Tibial nerve (tissue), 4 donors: ENCODE measurements at places on chromosomes 2 and 18. TPM values are rescaled to one million over a fixed set of nuclear protein-coding genes. Genes with fewer than 3 reads are reported as not detected.

DNA sequence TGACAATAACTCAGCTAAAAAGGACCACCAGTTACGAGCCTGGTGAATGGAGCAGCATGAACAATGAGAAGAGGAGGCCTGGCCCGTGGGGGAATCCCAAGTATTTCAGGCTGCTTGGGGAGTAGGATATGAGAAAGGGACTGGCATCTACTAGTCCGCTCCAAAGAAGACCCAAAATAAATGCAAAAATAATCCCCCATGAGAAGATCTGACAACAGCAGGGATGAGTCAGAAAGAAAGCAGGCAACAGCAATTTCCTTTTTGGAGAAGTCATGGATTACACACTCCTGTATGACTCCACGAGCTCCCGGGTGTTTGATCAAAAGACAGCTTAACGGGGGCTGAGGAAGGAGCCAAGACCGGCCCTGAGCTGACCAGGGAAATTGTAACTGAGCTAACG is 111.4 kb downstream of the SOX11 start:
- no peak for DNase-seq

Gene GPR45
- total RNA-seq: not detected

GRCh38 chr2:73964223-73964622 is 20.5 kb upstream of the TET3 start:
- DNase-seq: no peak

DNA sequence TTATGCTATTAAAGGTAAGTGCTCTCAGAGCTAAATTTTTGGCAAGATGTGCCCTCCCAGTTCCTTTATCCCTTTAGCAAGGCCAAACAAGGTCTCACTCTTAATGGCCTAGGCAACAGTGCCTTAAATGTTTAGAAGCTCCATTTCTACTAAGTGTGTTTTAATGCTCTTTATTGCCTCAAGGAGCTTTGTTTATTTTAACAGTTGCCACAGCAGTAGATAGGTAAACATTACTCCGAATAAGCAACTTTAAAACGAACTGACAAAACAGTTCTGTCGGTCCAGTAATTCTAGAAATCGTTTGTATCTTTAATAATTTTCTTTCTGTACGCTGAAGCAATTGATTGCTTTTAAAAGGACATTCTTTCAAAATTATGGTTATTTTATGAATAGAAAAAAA is 74.5 kb downstream of the PIEZO2 start:
- DNase-seq: no peak

Gene STEAP3
- total RNA-seq: 8.2 TPM

Gene SMARCAL1
- total RNA-seq: 22.7 TPM

DNA sequence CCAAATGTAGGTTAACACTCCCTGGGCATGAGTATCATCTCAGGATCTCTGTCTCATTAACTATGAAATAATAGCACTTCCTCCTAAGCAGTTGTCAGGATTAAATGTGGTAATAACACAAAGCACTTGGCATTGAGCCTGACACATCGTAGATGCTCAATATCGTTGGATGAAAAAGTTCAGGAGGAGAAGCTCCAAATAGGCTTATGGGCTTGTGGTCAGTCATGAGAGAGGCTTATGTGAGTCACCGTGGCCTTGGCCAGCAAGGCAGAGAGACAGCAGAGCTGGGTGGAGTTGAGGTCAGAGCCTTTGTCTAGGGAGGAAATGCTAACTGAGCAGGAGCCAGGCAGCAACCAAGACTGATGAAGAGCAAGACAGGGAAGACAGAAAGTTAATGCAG is 68.3 kb upstream of the PPM1B start:
- peak; percentile 21 for DNase-seq

Gene RFX8
- 2.6 TPM for total RNA-seq

DNA sequence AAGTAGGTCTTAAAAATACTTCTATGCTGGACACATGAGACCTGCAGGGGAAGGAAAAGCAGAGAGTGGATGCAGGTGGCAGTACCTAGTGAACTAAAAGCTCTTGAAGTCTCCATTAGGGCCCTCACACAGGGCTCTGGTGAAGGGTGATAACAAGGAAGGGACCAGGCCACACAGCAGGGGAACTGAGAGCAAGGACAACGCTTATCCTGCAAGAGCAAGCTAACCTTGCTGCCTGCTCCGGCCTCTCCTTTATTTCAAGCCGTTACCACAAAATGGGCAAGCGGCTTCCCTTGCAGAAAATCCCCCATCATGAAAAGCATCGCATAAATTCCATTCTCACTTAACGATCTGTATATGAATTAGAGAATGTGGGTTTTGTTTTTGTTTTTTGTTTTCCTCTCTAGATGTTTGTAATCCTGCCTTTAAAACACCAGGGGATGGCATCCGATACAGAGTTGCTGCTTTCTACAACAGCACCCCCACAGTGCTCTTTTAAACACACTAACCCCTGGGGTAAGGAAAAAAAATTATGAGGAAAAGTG is 64.5 kb downstream of the CACNB4 start:
- no peak for DNase-seq

Gene CFAP221
- 0.42 TPM for total RNA-seq

Gene OTOS
- total RNA-seq: not detected

GRCh38 chr2:218853766-218854165 is 5.8 kb upstream of the WNT6 start:
- DNase-seq: no peak

Gene NEU2
- total RNA-seq: not detected

DNA sequence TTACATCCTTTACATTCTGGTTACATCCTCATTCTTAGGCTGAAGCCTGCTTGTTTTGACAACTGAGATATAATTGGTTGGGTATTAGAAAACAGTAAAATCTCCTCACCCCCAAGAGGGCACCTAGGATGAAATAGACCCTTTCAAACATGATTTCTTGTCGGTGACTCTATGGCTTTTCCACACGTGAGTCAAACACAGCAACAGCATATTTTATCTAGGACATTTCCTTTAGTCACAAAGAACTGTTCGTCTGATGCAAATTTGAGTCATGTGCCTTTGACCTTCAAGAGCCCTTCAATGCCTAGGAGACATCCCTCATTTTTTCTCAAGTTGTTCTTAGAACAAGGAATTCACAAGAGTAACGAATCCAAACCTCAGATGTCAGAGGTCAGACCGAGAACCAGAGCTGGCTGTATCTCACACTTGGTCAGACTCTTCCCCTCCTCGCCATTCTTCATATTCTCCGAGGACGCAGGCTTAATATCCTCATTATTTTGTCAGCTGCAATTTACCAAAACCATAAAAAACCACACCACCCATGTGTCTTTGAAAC is 60.5 kb upstream of the ALKAL2 start:
- DNase-seq: no peak

Gene CCBE1
- 1.0 TPM for total RNA-seq

- DNase-seq: no peak
Observed at GRCh38 chr2:47771211-47771610, 11.7 kb upstream of the MSH6 start.

- DNase-seq: no peak
Observed at GRCh38 chr2:15782009-15782751, 158.2 kb upstream of the MYCN start.

Gene MAP2
- total RNA-seq: 20.2 TPM

Gene KCNIP3
- 61.2 TPM for total RNA-seq

GRCh38 chr2:118121101-118121500 is 32.8 kb downstream of the INSIG2 start:
- no peak for DNase-seq

Gene ZNF804A
- total RNA-seq: not detected

- DNase-seq: no peak
Observed at GRCh38 chr18:45198526-45198925, 416.8 kb upstream of the SLC14A2 start.

- no peak for DNase-seq
Observed at GRCh38 chr2:40100676-40101075, 321.6 kb upstream of the THUMPD2 start.

DNA sequence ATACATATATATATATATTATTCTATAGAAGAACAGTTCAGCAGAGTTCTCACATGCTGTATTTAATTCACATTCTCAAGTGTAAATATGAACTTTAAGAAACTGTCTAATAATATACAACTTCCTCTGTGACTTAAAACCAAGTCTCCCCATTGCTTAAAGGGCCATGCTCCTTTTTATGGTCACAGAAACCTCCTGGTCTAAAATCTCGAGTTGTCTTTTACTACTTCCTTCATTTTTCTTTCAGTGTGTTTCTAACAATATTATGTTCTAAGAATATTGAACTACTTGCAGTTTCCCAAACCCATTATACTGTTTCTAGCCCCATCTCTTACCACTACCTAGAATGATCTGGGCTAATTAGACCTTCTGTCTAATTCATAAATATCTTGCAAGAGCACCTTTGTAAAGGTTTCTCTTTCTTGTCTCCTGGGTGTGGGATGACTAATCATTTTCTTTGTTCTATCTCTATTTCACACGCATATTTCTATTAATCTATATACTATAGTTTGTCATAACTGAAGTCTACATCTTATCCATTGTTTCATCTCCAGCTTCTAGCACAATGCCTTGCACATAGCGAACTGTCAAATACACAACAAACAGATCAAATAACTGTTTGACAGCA is 48.8 kb downstream of the ERBB4 start:
- no peak for DNase-seq
